ENCODE measurements at places on chromosomes 4 and X.

DNA sequence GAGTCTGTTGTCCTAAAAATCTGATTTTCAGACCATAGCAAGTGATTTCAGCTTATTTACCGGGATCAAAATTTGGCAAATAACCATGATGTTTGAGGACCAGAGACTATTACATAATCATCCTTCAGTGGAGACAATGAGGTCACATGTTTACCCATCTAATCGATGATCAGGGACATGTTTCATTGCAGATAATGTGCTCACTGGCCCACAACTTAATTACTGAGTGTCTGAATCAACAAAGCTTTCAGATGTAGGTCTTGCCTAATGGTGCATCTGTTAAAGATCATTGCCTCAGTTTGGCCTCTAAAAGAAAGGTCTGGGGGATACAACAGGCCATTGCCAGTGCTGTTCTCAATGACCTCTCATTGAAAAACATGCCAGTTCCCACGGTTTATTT lies 42.8 kb upstream of the KLHL34 start:
- DNase-seq, result no peak

DNA sequence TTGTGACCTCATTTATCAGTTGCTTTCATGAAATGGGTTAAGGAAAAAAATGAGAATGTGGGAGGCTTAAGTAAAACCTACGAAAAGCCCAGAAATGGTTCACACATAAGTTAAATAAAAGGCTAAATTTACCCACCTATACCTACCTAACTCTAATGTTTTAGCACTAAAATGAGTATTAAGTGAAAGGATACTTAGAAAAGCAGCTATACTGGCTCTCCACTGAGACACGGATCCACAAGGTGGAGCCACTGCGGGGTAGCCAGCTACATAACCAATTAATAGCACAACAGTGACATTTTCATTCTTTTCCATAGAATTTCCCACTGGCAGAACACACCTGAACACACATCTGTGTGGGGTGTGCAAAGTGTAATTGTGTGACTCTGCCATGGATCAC lies 101.9 kb downstream of the MAML3 start:
- DNase-seq, result no peak

DNA sequence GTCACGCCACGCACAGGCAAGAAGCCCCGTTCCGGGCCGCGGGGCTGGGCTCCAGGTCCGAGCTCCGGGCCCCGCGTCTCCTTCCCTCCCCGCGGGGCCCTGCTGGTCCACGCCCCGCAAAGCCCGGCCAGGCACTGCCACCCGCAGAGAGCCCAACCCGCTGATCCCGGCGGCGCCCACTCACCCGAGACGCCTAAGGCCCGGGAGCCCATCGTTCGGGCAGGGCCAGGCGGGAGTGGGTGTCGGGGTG lies 870 bp downstream of the PDZD4 start:
- no peak for DNase-seq

DNA sequence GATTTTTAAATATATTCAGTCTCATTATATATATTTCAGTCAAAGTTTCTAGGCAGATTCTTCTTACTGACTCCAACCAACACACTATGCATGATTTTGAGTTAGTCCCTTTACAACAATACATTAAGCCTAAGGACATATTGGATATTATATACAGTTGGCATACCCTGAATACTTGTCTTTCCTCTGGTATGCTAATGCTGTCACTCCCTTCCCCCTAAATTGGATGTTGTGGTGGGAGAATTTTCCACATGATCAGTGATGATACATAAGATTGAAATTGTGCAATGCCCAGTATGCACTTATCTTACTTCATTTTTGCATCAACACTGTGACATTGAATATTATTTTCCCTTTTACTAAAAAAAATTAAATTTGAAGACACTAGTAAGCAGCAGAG lies 935.2 kb downstream of the PCDH7 start:
- DNase-seq, result no peak

GRCh38 chr4:13329340-13329850 lies 154.7 kb downstream of the RAB28 start:
- DNase-seq, result no peak

GRCh38 chr4:54746218-54746617 lies 88.5 kb downstream of the KIT start:
- no peak for DNase-seq

DNA sequence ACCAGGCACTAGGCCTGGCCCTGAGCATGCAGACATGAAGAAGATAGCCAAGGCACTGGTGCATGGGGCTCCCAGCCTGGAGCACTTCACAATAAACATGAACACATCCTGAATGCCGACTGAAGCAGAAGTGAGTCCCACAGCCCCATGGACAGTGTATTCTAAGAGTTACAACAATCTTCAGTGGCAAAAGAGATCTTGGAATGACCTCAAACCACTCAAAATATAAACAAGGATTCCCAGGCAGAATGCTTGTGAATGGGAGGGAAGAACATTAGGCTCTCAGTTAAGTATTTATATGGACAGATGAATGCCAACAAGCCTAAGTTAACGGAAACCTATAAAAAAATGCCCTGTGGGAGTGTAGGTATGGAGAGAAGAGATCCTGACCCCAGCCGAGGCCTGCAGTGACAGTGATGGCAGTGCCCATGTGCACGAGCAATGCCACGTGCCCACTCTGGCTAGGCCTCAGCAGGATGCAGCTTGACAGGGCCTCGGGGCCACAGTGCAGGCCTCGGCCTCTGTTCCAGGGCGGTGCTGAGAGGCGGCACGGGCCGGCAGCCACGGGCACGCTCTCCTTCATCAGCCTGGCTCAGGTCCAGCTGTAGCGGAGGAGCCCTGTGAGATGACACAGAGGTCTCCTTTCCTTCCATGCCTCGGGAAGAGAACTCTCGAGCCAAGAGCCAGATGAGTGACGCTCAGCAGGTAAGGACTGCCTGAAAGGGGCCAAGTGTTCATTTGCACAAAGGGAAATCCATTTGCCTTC lies 49.2 kb downstream of the IRF2 start:
- no peak for DNase-seq

DNA sequence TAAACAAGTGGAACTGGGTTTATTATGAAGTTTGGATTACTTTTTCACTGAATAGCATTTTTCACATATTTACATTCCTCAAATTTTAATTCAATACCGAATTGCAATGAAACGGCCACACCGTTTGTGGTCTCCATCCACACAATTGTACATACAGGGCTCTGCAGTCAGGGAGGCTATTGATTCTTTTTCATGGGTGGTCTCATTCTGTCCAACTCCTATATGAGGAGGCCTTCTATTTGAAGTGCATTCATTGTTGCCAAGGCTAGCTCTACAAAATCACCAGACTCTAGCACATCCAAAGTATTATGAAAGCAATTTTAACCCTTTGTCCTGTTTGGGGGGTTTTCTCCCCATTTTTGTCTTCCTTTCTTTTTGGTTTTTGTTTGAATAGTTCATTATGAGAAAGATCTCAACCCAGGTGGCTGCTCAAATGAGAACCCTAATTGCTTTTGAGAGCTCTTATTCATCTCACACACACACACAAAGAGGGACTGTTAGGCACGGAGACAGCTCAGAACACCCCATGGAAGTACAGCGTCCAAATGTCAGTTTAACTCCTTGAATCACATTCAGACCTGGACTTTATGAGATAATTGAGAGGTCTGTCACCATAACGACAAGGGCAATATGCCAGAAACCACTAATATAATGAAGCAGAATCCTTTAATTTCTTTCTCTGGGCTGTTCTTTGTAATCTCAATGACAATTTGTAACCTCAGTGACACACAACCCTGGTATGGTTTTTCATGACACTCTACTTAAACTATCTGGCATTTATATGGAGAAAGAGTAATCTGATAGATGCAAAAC lies 79.4 kb downstream of the NLGN4X start:
- DNase-seq, result no peak

DNA sequence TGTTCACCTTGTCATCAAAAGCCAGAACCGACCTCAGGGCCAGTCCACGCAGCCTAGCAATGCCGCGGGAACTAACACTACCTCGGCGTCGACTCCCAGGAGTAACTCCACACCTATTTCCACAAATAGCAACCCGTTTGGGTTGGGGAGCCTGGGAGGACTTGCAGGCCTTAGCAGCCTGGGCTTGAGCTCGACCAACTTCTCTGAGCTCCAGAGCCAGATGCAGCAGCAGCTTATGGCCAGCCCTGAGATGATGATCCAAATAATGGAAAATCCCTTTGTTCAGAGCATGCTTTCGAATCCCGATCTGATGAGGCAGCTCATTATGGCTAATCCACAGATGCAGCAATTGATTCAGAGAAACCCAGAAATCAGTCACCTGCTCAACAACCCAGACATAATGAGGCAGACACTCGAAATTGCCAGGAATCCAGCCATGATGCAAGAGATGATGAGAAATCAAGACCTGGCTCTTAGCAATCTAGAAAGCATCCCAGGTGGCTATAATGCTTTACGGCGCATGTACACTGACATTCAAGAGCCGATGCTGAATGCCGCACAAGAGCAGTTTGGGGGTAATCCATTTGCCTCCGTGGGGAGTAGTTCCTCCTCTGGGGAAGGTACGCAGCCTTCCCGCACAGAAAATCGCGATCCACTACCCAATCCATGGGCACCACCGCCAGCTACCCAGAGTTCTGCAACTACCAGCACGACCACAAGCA lies 898 bp downstream of the UBQLN2 start:
- DNase-seq, result no peak

- no peak for DNase-seq
Measured at GRCh38 chr4:8939160-8939839, 67.7 kb upstream of the HMX1 start.

DNA sequence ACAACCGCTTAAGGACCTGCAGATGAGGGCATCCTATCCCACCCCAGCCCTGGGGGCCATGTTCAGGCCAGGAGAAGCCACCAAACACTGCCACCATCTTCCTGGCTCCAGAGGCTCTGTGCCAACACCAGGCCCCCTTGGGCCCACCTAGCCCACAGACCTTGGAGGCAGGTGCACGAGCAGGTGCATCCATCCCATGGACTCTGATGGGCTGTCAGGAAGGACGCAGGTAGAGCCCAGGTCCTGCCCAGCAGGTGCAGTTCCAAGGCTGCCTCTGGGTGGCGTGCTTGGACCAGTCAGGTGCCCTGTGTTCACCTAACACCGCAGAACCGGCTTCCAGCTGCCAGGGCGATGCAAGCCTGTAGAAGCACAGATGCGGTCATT lies 22.8 kb upstream of the PDE6B start:
- peak; percentile 57 for DNase-seq

DNA sequence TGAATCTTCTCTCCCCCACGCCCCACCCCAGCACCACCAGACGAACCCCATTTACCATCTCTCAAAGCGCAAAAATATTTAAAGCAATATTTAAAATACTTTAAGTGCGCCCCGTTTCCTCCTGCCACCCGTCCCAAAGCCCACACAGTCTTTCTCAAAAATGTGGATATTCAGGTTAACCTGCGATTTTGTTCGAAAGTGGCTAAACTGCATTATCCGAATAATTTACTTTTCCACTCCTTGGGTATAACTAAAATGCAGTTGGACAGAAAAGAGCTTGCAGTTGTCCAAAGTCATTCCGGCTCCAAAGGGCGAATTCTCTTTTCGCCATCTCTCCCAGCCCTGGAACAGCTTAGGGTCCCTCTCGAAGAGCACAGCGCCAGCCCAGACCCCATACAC lies 662 bp downstream of the SMIM43 start:
- no peak for DNase-seq

- DNase-seq, result no peak
Measured at GRCh38 chr4:123479944-123480343, 83.3 kb downstream of the SPRY1 start.

GRCh38 chr4:151728006-151728405 lies 32.8 kb downstream of the GATB start:
- DNase-seq, result no peak

GRCh38 chrX:105822138-105823091 lies at the start of gene NRK:
NRK (plus strand) TSS chrX:105822539; CDS start chrX:105822846, 307 bp downstream.
- no peak for DNase-seq

GRCh38 chrX:66625525-66625924 lies 13.4 kb downstream of the EDA2R start:
- DNase-seq, result no peak

DNA sequence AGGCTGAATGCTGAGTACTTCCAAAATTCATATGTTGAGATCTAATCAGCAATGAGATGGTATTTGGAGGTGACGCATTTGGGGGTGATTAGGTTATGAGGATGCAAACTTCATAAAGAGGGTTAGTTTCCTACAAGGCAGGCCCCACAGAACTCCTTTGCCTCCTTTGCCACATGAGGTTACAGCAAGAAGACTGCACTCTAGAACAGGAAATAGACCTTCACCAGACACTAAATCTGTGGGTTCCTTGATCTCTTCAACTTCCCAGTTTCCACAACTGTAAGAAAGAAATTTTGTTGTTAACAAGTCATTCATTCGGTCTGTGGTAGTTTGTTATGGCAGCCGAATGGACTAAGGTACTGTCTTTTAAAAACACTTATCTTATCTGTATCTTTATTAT lies 681.9 kb upstream of the HS3ST1 start:
- no peak for DNase-seq

- no peak for DNase-seq
Measured at GRCh38 chrX:114650351-114650750, 66.5 kb downstream of the HTR2C start.

DNA sequence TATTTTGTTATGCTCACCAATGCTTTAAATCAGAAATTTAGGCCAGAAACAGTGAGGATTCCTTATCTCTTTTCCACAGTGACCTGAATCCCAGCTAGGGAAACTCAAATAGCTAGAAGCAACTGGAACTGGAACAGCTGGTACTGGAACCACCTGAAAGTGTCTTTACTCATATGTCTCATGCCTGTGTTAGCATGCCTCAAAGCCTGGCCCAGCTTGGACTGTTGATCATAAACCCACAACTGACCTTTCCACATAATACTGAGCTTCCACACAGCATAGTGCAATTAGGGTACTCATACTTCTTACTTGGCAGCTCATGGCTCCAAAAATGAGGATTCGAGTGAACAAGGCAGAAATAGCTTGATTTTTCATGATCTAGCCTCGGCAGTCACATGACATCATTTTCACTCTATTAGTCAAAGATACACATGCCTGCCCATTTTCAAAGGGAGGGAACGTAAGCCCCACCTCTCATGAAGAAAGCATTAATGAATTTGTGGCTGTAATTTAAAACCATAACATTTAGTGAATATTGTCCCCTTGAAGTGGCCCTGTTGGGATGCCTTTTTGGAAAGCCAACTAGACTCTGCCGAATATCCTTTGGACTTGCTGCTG lies 80.8 kb upstream of the ACSL1 start:
- DNase-seq, result no peak

- DNase-seq, result no peak
Measured at GRCh38 chr4:159145992-159146330, 43.1 kb downstream of the RAPGEF2 start.

DNA sequence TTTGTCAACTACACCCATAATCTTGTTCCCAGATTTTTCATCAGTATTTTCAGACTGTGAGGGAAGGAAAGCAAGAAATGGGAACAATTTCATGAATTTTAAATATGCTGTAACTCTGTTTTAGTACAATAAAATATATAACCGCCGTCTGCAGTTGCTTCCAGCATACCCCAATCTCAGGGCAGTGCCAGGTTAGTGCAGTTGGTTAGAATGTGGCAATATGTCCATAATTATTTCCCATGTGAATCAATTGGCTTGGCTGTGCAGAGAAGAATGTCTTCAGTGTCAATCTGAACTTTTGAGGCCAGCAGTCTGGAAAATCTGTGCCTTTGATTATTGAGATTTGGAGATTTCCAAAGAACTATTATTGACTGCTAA lies 5.0 kb upstream of the MMAA start:
- DNase-seq, result no peak

- no peak for DNase-seq
Measured at GRCh38 chr4:25343671-25344070, 31.1 kb downstream of the ZCCHC4 start.

GRCh38 chr4:106149026-106149425 lies 167.0 kb downstream of the TBCK start:
- no peak for DNase-seq

GRCh38 chr4:2725380-2725779 lies 30.8 kb downstream of the TNIP2 start:
- DNase-seq, result no peak

GRCh38 chrX:6372981-6373380 lies 144.3 kb upstream of the NLGN4X start:
- DNase-seq, result no peak
